ENCODE measurements at places on chromosomes 3 and 15.

GRCh38 chr3:32305361-32305876, 66.9 kb downstream of the CMTM8 start:
- DNase-seq, result no peak

DNA sequence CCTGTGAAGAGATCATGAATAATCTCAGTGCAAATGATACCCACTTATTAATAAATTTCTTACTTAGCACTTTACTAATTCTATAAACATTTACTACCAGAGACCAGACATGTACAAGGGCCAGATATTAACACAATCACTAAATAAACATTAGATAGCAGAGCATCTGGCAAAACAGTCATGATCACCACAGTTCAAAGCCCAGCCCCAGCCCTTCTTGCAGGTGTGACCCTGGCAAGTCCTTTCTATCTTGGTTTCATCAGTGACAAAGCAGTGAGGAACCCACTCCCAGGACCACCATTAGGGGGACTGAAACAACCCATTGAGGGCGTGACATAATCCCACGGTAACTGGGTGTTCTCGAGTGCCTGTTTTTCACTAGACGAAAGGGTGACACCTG, 11.6 kb downstream of the ZXDC start:
- DNase-seq, result no peak

DNA sequence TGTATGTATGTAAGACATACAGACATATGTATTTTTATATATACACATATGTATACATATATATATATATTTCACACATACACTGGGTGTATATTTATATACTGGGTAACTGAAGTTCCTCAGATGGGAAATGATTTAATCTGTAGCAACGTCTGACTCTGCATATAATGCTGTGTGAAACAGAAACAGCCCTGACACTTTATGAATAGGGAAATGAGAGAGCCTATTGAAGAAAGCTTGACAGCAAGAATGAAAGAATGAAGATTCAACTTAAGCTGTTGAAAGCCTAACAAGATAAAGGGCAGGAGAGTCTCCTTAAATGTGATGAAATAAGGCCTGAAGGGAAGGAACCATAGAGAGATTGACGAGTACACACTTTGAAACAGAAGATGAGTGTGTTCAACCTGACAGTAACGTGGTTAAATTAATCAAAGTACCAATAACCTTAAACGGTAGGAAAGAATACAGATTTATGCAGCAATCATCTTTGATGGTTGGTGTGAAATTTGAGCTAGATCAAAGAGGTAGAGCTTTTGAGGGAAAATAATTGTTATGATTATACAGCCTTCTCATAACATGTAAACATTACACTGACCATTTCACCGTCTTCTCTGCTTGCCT, 169.9 kb downstream of the MECOM start:
- no peak for DNase-seq

GRCh38 chr3:167350245-167350862, 29.7 kb downstream of the ZBBX start:
- DNase-seq, result peak; percentile 15

- no peak for DNase-seq
Measured at GRCh38 chr3:62065985-62066693, 307.2 kb downstream of the FEZF2 start.

DNA sequence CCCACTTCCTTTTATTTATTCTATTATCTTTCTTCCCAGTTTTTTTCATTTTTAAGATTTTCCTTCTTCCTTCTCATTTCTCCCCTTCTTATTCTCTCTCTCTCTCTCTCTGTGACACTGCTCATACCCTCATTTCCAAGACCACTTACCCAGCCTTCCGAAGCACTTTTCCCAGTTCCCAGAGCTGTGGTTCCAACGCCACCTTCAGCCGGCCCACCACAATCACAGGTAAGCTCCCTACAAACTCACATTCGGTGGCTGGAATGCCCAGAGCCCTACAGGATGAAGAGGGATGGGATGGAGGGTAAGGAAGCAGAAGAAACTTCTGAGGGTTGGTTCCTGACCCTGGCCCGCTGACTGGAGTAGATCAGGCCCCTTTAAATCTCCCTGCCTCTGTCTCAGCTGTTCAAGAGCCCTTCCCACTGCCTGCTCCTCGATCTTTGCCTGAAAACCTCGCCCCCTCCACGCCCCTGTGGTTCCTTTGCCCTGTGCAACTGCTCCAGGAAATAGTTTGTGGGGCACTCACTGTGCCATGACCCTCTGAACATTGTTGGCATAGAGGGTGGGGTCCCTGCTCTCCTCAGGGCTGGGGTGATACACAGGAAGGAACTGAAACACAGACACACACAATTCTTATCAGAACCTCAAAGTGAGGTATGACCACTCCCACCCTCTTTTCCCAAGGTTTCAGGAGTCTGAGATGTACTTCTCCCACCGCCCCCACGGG, 4.8 kb downstream of the LPCAT4 start:
- DNase-seq, result no peak

DNA sequence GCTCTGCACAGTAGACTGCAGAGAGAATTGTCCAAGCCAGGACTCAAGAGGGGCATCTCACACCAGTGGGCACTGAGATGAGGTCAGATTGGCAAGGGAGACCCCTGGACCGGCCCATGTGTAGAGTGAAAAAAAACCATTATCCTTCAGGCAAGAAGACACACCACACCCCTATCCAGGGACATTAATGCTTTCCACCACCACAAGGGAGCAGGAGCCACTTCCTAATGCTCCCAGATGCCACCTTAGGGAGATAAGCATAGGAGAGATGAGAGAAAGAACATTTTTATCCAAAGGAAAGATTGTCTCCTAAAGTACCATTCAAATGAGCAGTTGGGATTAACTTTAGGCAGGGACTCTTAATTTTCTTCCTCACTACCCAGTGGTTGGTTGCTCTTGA, 109.6 kb upstream of the PTX3 start:
- no peak for DNase-seq

DNA sequence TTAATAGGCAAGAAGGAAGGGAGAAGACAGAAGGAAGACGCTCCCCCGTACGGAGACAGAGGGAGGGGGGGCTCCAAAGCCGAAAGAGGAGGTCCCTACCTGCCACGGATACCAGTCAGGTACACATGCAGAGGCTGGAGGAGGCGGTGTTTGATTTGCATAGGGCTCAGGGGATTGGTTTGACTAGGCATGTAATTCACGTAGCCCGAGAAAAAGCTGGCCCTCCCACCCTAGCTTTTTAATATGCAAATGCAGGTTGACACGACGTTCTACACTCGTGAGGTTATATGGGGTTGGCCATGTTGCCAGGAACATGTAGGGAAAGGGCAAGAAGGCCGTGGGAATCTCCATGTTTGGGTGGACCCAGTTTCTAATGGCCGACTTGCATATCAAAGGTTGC, 29.8 kb downstream of the ZNF592 start:
- no peak for DNase-seq

GRCh38 chr3:90018779-90019178, 911.4 kb downstream of the EPHA3 start:
- no peak for DNase-seq

GRCh38 chr15:71049706-71050422, 65.4 kb upstream of the THSD4 start:
- DNase-seq, result no peak

DNA sequence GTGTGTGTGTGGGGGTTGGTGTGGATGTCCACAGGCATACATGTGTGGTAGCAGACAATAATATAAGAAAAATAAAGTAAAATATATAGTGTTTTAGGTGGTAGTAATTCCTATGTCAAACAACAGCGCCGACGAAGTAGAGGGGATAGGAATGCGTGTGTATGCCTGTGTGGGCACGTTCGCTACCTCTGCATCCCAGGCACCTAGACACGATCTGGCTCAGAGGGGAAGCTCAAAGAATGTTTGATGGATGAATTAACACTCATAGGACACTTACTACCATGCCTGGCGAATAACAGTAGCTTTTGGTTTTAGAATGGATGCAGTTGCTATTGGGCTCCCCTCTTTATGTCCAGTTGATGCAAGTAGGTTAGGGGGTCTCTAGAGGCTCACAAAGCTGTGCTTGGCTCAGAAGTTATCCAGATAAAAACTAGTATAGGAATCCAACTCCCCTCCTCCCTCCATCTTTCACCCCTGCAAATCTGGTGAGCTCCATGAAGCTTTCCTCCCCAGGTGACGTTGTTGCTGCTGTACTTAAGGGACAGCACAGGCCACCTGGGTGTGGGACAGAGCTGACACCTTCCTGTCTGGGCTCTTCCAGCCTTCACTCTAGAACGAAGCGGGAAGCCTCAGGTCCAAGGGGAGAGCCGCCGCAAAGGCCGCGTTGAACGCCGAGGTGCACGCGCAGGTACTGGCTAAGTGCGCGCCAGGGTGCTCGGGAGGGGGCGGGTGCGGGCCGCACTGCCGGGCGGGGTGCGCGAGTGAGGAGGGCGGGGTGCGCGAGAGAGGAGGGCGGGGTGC, 192.6 kb upstream of the LYSMD4 start:
- DNase-seq, result peak; percentile 56

DNA sequence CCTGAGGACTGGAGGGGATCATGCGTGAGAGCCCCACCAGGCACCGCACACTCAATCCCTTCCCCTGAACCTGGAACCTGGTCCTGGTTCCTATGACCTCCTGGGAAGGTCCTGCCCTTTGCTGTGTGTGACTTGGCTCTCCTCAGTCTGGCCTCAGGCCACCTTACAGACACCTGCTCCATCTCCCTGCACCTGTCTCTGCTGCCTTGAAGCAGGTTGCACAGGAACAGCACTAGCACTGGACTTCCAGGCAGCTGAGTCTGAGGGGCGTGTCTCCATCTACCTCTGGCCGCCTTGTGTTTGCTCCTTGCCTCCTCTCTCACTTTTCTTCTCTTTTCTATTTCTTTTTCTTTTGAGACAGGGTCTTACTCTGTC, 15.4 kb downstream of the PSTPIP1 start:
- no peak for DNase-seq

GRCh38 chr3:52446042-52446441, 1.1 kb upstream of the SEMA3G start:
- no peak for DNase-seq

DNA sequence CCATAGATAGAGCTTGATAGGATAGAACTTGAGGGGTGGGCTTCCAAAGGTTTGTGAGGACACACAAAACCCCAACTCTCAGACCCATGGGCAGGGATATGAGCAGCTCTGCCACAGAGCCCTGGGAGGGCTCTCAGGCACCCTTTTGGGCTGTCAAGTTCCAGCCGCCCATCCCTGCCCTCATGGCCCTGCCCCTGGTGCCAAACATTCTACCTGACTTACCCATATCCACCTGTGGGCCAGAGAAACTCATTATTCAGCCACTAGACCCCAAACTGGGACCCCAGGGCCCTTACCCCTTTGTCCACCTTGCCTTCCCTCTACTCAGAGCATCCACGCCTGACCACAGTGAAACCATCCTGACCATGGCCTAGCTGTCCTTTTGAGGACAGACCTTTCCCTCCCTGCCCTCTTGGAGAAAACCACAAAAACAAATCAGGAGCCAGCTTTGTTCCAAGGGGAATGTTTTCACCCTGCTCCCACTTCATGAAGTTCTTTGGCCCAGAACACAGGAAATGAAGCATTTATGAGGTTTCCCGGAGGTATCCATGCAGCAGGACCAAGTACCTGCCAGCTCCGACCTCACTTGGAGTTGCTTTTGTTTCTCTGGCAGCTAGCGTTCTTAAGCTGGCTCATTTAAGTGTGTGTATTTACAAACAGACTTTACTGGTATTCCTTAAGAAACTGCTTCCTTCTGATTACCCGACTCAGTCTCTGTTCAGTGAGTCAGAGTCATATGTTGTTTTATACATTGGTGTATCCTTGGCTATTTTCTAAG, 34.2 kb upstream of the GALNT15 start:
- no peak for DNase-seq

- no peak for DNase-seq
Measured at GRCh38 chr15:90879730-90880366, 4.5 kb upstream of the FES start.

- DNase-seq, result peak; percentile 12
Measured at GRCh38 chr3:132038198-132038825, 3.5 kb upstream of the CPNE4 start.

DNA sequence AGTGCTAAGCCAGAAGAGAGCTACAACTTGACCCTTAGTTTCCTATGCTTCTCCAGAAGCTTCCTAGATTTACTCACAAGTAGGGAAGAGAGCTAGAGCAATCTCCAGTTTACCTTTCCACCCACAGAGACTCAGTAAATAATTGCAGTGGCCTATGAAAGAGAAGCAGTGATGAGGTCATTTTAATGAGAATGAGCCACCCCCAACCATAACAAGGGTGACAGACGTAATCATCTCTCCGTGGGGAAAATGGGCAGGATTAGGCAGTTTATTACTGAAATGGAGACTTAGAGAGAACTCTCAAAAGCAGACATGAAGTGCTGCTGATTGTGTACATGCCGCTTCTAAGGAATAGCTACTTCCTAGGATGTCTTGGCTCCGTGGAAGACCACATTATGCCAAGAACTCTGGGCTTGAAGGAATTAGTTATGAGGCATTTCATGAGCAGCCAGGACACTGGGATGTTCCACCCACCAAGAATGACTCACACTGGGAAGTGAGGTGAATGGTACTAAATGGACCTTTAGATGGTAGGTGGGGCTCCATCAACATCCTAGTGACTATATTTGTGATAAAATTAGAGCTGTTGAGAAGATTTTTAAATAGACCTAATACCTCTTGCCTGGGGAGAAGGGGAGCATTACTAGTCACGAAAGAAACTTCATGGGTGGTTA, 160.9 kb downstream of the EDEM1 start:
- DNase-seq, result no peak

GRCh38 chr15:83174891-83175290, 32.7 kb downstream of the HDGFL3 start:
- DNase-seq, result no peak

DNA sequence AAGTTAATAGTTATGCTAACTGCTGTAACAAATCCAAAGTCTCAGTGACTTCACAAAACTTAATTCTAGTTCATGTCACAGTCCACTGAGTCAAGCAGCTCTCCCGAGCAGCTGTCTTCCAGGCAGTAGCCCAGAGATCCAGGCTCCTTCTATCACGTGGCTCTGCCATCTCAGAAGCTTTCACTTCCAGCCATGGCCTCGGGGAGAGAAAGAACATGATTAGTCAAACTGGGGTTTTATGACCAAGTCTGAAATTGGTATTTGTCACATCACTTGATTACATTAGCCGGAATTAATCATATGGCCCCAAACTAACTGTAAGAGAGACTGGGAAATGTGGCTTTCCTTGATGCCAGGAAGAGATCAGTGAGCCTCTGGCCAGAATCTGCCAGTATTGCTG, 70.2 kb upstream of the DGKG start:
- DNase-seq, result no peak

GRCh38 chr3:126913524-126913923, 69.4 kb upstream of the PLXNA1 start:
- DNase-seq, result no peak

DNA sequence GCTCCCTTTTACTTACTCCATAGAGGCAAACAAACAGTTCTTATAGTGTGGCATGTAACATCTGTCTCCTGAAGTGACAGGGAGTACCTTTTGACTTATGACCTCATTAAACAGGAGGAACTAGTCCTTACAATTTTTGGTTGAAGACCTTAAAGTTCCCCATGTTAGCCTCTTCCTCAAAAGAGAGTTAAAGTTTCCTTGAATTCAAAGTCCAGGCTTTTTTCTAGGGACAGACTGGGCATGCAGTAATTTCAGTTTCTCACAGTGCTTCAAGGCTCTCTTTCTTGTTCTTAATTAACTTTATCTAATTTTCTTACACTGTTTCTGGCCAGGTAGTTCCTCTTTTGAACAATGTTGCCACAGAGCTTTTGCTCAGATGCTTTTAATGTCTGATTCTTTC, 12.1 kb downstream of the GOLM2 start:
- no peak for DNase-seq
